ENCODE measurements at places on chromosomes 2 and 18.

GRCh38 chr18:65227970-65228369 lies 522.8 kb upstream of the CDH7 start:
- no peak for DNase-seq

GRCh38 chr2:237896956-237897355 lies 37.5 kb downstream of the RAMP1 start:
- DNase-seq: no peak

DNA sequence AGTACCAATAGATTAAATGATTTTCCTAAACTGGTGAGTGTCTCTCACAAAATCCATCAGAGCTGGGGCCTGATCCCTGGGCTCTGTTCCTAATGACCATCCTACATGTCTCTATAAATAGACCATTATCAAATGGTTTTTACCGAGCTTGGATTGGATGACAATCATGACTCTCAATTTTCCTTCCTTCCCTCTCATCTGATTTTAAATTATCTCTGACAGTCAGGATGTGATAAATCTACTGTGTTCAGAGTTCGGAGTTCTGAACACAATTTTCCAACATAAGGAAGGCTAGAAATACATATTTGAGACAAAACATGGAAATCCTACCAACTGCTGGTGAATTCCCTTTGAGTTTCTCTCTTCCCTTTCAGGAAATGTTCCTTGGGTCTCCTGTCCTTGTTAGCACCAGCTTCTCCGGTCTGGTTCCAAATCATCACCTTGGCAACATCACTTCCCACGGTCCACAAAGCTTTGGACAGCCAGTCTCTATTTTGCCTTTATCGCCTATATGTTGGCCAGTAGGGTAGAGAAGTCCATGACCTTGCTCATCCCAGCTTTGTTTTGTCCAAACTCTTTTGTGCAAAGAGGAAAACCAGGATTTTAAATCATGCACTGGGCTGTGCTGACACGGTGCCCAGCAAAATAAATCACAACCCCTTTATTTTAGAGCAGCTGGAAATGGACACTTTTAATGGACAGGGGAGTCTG lies 139.6 kb upstream of the ITGA6 start:
- DNase-seq: no peak

DNA sequence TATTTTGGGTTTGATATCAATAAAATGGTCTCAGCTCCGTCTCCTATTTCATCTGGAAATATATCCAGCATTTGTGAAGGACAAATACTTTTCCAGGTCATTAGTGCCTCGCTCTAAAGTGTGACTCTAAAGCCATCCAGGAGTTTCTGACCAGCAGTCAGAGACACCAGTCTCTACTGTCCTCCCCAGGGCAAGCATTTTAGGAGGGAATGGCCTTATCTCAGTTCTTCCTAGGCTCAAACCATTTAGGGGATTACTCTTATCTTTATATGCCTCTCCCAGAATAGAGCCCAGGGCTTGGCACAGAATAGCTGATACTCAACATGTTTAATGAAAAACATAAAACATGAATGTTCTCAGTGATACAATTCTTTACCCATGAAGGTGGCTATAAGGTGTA lies 187.6 kb downstream of the NAPG start:
- no peak for DNase-seq

DNA sequence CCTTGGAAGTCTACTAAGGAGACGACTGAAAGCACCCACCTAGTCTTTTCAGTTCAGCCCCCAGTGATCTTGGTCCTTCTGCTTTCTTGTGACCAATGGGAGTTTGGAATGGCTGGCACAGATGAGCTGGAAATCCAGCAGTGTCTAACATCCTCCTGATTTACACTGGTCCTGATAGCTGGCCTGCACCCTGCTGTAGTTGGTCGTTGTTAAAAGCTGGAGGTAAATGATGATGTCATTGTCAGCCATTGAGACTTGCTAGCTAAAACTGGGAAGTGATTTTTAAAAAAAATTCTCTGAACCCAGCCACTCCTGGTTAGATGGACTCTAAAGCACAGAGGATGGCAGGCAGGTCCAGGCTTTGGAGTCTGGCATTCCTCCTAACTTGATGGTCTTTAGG lies 19.3 kb downstream of the CCT7 start:
- DNase-seq: no peak

DNA sequence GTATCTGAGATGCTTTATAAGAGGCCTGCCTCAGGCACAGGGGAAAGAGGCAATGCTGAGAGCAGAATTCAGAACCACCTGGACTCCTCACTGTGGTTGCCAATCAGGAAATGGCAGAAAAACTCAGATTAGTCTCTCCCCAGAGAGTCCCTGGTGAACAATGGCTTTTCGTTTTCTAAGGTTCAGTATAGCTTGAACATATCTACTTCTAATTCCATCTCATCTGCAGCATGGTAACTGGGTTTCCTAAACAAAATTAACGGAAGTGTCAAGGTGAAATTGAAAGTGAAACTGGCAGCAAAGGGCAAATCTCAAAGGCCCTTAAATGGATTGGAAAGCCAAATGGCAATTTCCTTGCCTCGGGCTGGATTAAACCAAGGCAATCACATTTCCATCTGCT lies 480.2 kb upstream of the ACVR2A start:
- no peak for DNase-seq

GRCh38 chr2:149021761-149022160 lies 16.7 kb upstream of the LYPD6B start:
- DNase-seq: no peak

DNA sequence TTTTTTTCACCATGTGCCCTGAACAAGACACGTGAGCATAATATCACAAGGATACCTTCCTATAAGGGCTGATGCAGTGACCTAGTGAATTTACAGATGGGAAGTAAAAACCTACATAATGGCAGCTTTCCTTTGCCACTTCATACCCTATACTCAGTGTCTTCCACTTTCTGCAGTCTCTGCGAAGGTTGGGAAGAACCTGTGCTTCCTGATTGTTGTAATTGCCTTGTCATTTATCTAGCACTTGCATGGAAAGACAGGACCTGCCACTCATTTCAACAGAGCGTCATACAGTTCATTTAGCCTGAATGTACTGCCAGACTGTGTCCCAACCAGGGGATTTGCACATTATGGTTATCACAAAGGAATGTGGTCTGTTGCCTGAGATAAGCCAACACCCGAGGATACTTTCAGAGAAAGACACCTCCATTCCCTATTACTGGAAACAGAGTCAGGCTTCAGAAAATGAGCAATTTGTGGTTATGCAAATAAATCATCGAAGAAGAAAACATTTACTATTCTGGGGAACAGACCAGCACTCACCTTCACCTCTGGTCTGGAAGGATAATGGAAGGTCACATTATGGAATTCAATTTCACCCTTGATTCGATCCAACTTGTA lies 55.0 kb downstream of the ABCB11 start:
- DNase-seq: peak; percentile 32

DNA sequence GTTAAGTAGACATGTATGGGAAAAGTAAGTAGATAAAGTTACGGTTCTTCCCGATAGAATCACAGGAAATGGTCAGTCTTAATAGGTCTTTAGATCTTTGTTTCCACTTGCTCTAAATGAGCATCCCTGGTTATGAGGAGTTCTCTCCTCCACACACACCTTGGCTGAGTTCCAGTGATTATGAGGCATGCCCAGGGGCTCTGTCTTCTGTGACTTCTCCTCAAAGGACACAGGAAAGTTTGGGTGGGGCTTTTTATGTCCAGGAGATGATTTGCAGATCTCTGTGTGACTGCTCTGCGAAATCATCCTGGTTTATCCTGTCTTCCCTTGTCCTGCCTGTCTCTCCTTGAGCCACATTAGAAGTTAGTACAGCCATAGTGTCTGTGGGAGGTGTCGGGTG lies 83.9 kb upstream of the EML6 start:
- DNase-seq: no peak

- no peak for DNase-seq
These were observed 60.2 kb downstream of the PDE1A start for GRCh38 chr2:182366628-182367027.

- no peak for DNase-seq
These were observed 192.1 kb upstream of the CXCR4 start for GRCh38 chr2:136310005-136310495.

- DNase-seq: no peak
These were observed 220.2 kb upstream of the SMAD7 start for GRCh38 chr18:49170925-49171505.

GRCh38 chr2:203582468-203582867 lies 47.4 kb upstream of the RAPH1 start:
- DNase-seq: no peak

DNA sequence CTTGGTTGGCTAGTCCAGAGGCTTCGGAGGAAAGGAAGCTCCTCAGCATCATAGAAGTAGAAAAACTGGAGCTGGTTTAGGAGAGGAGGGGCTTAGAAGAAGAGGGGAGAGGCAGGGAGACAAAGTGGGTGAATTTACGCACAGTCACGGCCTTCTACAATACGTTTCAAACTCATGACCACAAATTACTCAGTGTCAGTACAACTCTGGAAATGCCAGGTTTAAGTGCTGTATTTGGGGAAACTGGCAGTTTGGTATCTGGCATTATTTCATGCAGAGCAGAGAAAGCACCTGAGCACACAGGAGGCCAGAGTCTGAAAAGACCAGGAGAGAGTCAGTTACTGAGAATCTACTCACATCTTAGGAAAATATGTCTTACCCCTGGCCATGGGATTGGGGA lies 55.4 kb downstream of the XRCC5 start:
- DNase-seq: no peak

GRCh38 chr2:53095227-53095626 lies 672.4 kb upstream of the CHAC2 start:
- no peak for DNase-seq

GRCh38 chr2:126527836-126528490 lies 128.0 kb upstream of the GYPC start:
- DNase-seq: peak; percentile 62

- DNase-seq: peak; percentile 71
These were observed 2.4 kb upstream of the HOXD8 start for GRCh38 chr2:176126929-176127773.

GRCh38 chr2:71068218-71069035 lies at the start of gene NAGK:
Gene NAGK (plus strand): TSS chr2:71068648. CDS start chr2:71068684, 36 bp downstream.
- DNase-seq: peak; percentile 99

DNA sequence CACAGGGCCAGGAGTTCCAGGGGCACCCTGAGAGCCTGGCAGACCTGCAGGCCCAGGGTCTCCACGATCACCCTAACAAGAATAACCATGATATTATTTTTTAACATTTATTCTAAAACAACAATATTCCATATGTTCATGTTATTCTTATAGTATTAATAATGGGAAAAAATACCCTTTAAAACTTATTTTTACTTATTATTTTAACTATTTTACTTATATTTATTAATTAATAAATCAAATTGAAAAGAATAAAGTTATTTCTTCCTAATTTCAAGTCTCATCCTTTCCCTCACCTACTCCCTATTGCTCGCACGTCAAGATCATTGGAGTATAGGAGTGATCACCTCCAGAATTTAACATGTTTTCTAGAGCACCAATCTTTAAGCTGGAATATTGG lies 71.7 kb downstream of the COL3A1 start:
- no peak for DNase-seq

DNA sequence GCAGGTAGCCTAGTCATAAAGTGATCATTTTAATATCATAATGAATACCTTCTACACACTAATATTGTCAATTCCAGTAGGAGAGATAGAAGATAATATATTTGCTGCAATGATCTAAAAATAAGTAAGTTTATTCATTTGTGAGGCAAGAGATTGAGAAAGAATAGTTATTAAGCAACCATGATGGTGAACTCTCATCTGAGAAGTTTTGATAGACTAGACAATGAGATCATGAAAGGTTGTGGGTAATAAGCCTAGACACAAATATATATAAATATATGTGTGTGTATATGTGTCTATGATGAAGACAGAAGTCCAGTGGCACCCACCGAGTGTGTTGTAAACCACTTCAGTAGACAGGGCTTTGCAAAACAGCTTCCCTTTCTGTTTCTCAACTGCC lies 181.0 kb upstream of the CHST9 start:
- DNase-seq: no peak

DNA sequence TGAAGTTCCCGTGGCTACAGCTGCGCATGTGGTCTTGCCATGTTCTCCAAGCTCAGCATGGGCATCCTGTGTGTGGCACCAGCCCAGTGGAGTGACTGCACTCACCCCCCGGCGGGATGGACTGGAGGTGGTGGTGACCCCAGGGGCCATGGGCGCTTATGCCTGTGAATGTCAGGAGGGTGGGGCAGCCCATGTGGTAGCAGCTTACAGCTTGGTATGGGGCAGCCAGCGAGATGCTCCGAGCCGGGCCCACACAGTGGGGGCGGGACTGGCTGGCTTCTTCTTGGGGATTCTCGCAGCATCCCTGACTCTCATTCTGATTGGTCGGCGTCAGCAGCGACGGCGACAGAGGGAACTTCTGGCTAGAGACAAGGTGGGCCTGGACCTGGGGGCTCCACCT lies 25.6 kb downstream of the SEMA4F start:
- no peak for DNase-seq

- DNase-seq: no peak
These were observed 533.6 kb upstream of the FSHR start for GRCh38 chr2:49687918-49688317.

- no peak for DNase-seq
These were observed at the start of gene OTX1 for GRCh38 chr2:63050334-63051041. Gene OTX1 (plus strand): TSS chr2:63050830. CDS start chr2:63052991, 2,161 bp downstream.

DNA sequence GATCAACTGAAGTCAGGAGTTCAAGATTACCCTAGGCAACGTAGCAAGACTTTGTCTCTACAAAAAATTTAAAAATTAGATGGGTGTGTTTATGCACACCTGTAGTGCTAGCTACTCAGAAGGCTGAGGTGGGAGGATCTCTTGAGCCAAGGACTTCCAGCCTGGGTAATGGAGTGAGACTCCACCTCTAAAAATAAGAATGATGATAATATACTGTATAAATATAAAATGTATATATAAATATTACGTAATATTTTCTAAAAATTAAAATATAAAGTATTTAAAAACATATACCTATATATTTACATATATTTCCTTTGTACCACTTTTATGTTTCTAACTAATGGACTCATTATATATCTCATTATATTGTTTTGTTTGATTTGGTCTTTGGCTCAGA lies 409.5 kb upstream of the REG3G start:
- no peak for DNase-seq

DNA sequence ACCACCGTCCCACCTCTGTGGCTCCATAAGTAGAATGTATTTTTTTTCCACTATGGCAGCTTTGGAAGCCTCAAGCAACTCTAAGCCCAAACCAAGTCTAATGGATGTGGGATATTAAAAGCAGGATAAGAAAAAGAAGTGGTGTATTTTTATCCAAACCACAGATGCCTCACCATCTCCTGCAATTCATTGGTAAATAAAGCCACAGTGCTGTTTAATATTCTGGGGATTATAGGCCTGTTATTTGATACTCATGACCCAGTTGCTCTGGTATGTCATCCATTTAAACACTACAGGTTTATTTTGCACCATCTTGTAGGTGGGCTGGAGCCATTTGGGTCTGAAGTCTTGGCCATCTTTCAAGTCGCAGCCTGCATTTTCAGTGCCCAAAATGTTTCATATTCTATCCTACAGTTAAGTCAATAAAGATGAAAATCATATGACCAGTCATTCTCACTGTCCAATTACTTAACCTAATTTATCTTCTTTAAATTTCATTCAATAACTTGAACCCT lies 279.5 kb upstream of the EPHA4 start:
- no peak for DNase-seq

DNA sequence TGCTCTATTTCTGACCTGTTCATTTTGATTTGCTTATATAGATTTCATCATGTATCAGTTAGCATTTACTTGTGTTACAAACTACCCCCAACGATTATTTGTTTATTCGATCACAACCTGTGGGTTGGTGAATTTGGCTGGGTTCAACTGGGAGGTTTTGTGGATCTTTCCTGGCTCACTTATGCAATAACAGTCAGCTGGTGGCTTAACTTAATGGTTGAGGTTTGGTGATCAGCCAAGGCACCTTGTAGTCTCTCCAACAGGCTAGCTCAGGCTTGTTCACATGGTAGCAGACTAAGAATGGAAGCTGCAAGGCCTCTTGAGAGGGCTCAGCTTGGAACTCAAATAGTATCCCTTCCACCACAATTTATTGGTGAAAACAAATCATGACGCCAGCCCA lies 5.4 kb upstream of the PUM2 start:
- DNase-seq: no peak
